ENCODE measurements at places on chromosomes 6 and 20.

- DNase-seq = no peak
Measured at GRCh38 chr6:55827818-55828522, 47.4 kb downstream of the BMP5 start.

GRCh38 chr20:8946036-8946940, 122.6 kb upstream of the PLCB4 start:
- DNase-seq = peak; percentile 24

- no peak for DNase-seq
Measured at GRCh38 chr20:2385026-2385425, 4.3 kb downstream of the TGM6 start.

DNA sequence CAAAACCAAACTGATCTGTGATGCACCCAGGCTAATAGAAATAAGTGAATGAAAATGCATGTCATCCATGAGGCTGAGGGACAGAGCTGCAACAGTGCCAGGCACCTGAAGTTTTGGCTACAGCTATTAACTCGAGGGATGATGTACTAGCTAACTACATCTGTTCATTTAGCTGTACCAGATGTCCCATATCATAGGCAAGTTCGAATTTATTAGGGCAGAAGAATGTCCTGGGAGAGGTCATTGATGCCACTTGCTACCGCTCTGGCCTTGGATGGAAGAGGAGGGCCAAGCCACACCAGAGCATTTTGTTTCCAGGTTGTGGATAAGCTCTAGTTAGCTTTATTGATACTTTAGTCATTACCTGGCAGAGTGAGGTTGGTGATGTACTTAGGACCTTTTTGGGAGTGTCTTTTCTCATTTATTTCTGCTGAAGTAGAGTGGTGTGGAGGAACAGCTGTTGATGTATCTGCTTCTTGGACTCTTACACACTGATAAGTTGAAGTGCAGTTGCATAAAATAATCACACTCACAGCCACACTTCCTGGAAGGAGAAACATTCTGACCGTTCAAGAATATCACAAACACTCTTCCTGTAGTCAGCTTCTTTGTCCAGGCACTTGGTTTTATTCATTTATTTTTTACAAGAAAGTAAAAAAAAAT, 8.2 kb downstream of the ZFAND3 start:
- DNase-seq = no peak

- DNase-seq = no peak
Measured at GRCh38 chr6:170537329-170537728, 15.8 kb downstream of the PSMB1 start.

DNA sequence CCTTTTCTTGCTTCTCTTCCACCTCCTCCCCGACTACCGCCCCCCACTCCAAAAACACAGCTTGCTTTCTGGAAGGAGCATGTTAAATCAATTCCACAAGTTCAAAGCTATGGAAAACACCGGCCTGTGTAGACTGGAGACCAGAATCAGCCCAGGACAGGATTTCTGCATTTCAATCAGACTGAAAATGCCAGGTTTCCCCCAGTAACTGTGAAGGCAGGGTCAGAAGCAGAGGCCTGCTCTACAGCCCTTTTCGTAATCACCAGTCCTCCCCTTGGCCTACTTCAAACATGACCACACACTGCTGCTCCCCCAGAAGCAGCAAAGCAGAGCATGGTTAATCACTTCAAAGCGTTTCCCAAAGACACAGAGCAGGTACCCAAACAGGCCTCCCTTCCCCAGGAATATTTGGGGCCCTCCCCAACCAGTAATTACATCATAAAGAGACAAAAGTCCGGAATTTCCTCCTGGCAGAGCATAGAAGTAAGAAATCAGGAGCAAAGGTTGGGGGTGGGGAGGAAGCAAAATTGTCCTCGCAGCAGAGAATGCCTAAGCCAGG, 38.4 kb downstream of the ZMYND8 start:
- no peak for DNase-seq

DNA sequence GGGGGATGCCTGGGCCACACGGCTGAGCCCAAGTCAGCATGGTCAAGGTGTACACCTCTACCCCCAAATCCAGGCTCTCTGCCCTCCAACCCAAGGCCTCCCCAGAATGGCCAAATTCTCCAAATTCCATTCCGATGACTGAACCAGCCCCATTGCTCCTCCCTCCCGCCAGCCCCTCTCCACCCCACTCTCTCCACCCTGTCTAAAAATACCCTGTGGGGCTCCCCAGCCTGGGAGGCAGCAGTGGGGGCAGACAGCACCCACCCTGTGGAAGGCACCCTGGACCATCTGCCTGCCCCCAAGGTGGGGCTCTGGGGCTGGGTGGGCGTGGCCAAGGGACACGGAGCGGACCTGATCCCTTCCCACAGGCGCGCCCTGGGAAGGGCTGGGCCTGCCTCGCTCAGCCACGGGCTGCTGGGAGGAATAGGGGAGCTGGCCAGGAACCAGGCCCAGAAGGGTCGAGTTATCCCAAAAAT, 11.4 kb downstream of the TEAD3 start:
- DNase-seq = no peak

DNA sequence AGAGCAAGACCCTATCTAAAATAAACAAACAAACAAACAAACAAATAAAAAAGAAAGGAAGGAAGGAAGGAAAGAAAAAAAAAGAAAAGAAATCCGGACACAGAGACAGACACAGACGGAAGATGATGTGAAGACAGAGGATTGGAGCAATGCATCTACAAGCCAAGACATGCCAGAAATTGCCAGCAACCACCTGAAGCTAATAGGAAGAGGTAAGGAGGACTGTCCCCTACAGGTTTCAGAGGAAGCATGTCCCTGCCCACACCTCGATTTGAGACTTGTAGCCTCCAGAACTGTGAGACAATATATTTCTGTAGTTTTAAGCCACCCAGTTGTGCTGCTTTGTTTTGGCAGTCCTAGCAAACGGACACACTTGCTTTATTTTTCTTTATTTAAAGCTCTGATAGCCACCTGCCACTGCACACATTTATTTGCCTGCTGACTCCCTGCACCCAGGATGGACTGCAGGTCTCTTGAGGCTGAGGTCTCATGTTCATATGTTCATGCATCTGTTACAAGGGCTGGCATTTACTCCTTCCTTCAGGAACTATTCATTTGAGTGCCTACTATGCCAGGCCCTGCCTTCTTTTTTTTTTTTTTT, 20.7 kb upstream of the ZMYND8 start:
- no peak for DNase-seq

DNA sequence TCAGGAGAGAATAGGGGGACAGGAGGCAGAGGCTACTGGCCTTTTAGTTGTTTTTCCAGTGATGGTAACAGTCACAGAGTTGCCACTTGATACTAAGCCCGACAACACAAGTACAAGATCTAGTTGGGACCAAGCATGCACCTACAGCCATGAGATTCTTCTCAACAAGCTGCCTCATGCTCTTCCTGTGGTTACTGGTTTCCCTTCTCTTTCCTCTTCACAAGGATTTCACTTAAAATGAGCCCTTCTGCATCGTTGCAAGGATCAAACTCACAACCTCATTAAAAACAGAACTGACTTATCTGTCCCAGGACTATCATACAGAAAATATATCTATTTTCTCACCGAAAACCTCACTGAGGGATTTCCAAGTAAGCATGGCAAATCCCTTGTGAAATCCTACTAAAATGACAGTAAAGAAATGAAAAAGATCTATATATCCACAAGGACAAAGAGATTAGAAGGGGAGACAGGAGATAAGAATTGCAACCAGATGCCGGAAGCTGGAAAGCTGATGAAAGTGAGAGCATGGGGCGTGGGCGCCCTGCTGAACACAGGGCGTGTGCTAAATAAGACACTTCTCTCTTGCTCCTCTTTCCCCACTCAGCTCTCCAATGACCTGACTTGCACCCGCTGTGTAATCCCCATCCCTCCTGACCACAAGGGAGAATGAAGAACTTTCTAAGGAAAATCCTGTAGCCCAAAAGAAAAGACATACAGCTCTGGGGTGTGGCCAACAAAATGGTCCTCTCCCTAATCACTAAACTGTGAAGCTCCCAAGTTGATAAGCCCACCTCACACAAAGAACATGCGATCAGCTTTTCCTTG, 13.4 kb downstream of the MTFR2 start:
- no peak for DNase-seq

GRCh38 chr6:53790886-53791285, 3.9 kb upstream of the LRRC1 start:
- DNase-seq = no peak

- DNase-seq = no peak
Measured at GRCh38 chr6:137715589-137716045, 151.4 kb upstream of the TNFAIP3 start.

DNA sequence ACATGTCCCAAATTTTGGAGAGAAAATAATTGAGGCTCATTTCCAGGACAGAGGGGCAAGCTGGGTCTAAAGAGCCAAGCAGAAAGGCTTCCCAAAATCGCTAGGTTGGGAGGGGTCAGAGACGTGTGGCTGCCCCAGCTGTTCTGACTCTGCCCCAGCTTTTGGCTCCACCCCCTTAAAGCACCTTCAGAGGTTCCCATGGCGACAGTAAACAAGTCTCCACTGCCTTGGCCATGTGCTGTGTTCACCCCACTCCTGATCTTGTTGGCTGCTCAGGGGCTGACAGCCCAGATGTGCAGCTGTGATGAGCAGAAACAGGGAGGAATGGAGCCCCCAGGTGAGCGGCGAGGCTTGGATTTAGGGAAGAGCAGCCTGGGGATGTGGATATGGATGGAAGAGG, 72.8 kb upstream of the SPTLC3 start:
- DNase-seq = no peak

- no peak for DNase-seq
Measured at GRCh38 chr6:134177236-134177635, 124.8 kb upstream of the SLC2A12 start.

DNA sequence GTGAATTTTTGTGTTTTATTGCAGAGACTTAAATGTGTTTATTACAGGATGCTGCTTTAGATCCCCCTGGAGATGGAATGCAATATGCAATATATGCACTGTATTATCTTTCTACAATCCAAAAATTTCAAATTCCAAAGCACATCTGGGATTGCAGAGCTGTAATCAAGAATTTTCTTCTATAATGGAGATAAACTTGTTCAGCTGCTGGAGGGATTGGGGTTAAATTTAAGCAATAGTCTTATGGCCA, 66.4 kb downstream of the MKKS start:
- DNase-seq = no peak

DNA sequence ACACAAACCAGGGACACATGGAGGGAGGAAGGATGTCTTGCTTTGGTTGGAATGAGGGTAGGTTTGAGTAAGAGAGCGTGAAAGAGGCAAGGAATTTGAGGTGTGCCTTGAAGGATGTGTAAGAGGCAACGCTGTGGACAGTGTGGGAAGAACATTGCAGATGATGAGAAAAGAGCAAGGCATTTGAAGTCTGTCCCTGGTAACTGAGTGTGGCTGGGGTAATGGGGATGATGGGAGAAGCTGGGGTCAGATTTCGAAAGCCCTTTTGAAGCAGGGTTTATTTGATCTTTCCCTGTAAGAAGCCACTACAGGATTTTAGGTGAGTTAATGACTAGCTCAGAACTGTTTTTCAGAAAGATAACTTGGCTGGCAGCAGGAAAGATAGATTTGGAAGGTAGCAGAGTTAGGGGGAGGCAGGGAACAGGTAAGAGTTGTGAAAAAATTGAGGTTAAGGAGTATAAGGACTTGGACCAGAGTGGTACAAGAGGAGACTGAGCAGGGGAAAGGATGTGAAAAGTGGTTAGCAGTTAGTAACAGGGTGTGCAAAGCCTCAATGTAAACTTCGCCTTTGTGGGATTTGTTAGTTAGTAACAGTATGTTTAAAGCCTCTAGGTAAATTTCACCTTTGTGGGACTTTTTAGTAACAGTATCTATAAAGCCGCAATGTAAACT, 17.7 kb downstream of the UTRN start:
- DNase-seq = no peak

GRCh38 chr6:132698608-132699007, 15.2 kb downstream of the VNN1 start:
- DNase-seq = no peak
